ENCODE measurements at places on chromosomes 6 and 20.

DNA sequence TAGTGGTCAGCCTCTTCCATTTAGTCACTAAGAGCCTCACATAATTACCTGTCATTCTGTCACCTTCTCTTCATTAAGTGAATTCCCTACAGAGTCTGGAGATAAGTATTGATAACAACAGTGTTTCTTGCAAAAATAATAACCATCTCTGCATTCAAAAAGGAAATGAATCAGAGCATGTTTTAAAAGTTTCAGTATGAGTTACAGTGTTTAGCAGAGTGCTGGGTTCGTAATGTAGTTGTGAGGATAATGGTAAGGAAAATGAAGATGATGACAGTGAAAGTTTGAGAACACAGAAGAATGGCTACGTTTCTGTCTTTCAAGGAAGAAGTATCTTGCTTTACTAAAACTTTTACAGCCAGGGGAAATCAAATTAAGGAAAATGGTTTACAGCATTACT lies 31.3 kb downstream of the GPRC6A start:
- DNase-seq: no peak

- DNase-seq: no peak
Observed at GRCh38 chr6:151160929-151161757, 78.6 kb upstream of the AKAP12 start.

DNA sequence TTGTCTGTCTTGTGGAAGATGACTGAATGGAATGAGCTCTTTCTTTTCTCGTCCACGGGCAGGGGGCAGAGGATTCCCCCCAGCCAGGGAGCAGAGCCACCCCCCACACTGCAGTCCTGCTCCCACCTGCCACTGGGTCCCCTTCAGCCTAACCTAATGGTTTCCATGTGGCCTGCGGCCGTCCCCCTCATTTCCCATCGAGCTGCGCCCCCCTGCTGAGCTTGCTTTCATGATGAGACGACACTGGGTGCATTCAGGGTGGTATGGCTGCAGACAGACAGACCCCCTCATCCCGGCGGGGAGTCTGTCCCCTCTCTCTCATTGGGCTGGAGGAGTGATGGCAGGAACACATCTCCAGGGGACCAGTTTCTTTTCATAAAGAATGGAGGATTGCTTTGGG lies 140.8 kb downstream of the DTNBP1 start:
- DNase-seq: no peak

GRCh38 chr6:128144320-128144719 lies 243.5 kb upstream of the THEMIS start:
- no peak for DNase-seq

DNA sequence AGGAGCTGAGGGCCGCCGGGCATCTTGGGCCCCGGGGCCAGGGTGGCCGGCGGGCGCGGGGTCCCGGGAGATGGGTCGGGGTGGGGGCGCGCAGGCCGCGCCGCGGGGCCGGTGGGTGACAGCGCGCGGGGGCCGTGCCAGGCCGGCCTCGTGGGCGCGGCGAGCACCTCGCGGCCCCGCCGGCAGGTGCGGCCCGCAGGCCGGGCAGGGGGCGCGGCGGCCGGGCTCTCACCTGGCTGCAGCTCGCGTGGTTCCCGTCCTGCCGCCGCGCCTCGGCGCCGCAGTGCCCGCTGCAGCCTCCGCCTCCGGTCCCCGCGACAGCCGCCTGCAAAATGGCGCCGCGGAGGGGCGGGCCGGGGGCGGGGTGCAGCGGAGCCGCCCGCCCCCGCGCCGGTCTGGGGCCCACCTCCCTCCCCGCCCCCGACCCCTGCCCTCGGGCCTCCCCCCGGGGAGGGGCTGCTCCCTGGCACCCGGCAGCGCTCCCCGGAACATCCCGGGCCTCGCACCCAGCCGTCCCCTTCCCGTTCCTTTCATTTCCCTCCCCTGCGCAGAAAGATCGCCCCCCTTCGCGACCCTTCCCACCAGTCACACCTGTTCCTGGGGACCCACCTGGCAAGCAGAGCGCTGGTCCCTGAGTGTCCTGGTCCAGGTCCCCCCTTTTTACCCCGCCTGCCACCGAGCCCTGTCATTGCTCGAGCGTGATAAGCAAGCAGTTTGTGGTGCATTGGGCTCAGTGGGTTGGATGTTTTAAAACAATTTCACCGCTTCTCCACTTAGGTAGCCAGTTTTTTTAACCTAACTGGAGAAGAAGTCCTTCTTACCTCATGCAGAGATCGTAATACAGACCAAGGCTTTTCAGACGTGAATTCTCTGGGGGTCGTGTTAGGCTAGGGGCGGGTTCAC lies at the start of gene SLC23A2:
Gene SLC23A2, minus strand, starts transcription at position 337 of the 903 bp plus-strand sequence. CDS start 68,948 bp downstream, outside the sequence.
- DNase-seq: peak; percentile 78

- DNase-seq: peak; percentile 50
Observed at GRCh38 chr20:48912065-48912464, 9.4 kb upstream of the ARFGEF2 start.

GRCh38 chr6:136445063-136445462 lies 105.2 kb downstream of the MAP7 start:
- DNase-seq: no peak

- DNase-seq: no peak
Observed at GRCh38 chr6:100470422-100471120, 5.8 kb upstream of the SIM1 start.

Measured in GM10248 (cell line).